ENCODE measurements at places on chromosomes 5 and 9.

DNA sequence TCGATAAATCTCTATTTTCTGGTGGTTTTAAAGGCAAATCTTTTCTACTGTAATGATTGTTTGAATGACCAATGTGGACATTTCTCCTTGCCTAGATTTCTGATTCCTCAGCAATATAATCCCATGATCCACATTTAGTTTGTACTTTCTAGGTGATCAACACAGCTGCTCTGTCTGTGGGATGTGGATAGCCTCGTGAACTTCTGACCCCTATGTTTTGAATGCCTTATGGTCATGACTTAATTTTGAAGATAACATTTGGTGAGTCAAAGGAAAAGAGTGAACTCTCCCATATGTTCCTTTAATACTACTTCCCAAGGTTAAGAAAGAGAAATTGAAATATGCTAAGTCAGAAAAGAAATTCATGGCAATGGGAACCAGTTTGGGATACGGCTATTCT is 147.5 kb downstream of the CAVIN4 start:
- no peak for DNase-seq

DNA sequence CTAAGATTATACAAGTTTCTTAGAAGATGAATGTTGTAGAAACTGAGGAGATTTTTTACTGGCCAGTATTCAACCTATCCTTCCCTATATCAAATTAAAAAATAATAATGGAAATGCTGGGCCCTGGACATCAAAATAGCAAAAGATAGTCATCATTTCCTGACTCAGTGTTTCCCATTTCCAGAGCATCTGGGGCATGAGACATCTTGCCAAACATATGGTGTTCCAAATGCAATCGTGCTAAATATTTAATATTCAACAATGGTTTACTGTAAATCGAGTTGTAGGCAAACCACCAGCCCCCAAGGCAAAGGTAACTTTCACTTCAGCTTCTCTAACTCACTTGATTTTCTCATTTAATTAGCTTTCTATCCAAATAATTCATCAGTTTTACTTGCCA is 152.9 kb downstream of the FRMD3 start:
- DNase-seq, result no peak

- DNase-seq, result no peak
These were observed 23.1 kb upstream of the CFAP157 start for GRCh38 chr9:127683723-127684122.

- no peak for DNase-seq
These were observed 4.9 kb downstream of the APBA1 start for GRCh38 chr9:69667306-69667705.

DNA sequence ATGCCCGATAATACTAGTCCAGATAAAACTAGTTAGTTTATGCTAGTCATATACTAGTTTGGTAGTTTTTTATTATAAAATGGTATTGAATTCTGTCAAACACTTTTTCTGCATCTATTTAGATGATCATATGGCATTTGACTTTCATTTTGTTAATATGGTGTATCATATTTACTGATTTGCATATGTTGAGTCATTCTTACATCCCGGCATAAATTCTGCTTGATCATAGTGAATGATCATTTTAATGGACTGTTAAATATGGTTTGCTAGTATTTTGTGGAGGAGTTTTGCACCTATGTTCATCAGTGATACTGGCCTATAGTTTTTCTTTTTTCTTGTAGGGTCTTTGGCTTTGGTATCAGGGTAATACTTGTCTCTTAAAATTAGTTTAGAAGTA is 365.6 kb downstream of the TAF11L14 start:
- DNase-seq, result no peak

DNA sequence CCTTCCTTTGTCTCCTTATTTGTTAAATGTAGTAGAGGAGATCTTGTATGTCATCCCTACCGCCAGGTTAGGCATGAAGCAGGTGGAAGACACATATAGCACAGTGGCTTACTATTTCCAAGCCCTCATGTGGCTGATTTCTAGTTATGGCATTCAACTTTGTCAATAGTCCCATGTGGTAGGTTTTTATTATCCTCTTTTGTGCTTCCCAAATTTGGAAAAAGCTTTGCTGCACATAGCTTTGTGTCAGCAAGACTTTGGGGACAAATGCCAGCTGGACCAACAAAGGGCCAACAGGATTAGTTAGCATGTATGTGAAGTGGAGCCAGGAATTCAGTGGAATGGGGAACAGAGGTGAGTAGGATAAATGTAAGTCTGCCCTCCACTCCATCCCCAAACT is 276.3 kb downstream of the PSAT1 start:
- no peak for DNase-seq

- no peak for DNase-seq
These were observed 136.3 kb downstream of the TMEM232 start for GRCh38 chr5:110590187-110590586.

- DNase-seq, result no peak
These were observed 2.0 kb upstream of the MZB1 start for GRCh38 chr5:139391570-139392323.

GRCh38 chr5:27944471-27944870 is 906.1 kb upstream of the CDH9 start:
- no peak for DNase-seq

- DNase-seq, result no peak
These were observed 24.3 kb upstream of the KCNIP1 start for GRCh38 chr5:170479484-170479883.

DNA sequence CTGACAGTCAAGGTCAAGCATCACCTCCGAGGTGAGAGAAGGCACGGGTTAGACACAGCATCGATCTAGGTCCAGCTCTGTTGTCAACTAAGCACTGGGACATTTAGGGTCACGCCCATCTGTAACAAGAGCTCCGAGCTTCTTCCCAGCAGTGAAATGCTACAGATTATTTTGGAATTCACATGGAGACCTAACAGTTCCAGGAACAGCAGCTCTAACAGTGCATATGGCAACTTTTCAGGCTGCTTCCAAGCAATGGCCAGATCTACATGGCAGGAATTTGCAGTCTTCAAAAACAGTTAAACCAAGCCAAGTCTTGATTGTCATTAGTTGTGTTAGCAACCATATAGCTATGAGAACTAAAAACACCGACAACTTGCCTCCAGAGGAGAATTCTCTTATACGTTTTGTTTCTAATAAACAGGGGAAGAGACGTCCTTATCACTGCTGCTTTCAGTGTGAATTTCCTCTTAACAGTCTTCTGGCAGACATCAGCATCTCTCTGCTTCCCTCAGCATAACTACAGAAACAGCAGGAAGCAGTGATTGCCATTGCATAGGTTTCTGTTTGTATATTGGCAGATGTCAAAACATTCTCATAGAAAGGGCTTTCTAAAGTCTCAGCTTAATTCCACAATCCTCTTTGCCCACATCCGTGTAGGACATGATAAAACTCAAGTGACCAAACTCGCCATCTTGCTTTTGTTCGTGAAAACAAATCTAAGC is 242.1 kb upstream of the DAPK1 start:
- DNase-seq, result no peak

DNA sequence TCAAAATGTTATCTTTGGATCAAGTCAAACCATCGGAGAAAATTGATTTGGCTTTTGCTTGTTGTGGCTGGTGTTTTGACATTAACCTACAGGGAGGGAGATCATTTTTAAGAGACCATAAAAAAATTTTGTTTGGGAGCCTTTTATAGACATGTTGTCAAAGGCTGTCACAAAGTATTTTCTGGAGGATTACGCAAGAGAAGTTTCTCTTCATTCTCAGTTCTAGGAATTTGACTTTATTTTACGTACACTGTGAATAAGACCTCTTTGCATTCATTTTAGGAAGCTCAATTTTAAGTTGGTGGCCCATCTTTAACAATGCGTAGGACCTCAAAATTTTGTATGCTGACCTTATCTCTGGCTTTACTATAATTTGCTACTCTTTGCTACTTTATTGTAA is 50.2 kb upstream of the SLC44A1 start:
- DNase-seq, result no peak

DNA sequence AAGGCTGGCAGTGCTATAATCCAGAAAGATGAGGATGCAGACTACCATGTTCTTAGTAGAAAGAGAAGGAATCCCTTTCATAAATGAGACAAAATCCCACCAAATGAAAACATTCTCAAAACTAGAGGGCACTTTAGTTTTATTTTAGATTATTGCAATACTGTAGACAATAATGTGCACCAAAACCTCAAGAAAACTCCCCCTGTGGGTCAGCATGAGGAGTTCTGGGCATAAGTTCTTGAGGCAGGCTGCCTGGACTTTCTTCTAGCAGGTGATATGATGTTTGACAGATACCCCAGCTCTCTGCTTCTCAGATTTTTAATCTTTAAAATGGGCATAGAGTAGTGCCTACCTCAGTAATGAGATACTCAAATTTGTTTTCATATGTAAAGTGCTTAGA is 196.3 kb upstream of the CTNND2 start:
- no peak for DNase-seq

DNA sequence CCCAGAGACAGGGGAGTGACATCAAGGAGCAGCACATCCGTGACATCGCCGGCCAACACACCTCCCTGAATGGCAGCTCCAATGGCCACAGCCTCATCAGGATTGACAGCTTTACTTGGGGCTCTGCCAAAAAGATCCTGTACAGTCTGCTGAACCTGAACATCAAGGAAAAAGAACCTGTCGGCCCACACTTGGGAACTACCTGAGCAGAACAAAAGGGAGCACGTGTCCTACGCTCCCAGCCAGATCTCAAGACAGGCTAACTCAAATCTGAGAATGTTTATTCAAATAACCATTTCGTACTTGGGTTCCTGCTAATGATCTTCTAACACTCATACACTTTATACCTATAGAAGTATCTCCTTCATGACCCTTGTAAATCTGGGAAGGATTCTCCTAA is 15.3 kb downstream of the HSPA9 start:
- DNase-seq, result no peak

- DNase-seq, result no peak
These were observed 137.4 kb upstream of the PRR16 start for GRCh38 chr5:120326651-120327050.
